Fibroblast of villous mesenchyme (primary cell): ENCODE measurements at places on chromosomes 3 and 15.
A peak's percentile ranks its signal among the peaks of the same experiment; 100 is the strongest.

- no peak for DNase-seq
Observed at GRCh38 chr3:105785803-105786202, 83.0 kb downstream of the CBLB start.

GRCh38 chr3:194814878-194815357 is 129.2 kb downstream of the FAM43A start:
- DNase-seq: no peak

DNA sequence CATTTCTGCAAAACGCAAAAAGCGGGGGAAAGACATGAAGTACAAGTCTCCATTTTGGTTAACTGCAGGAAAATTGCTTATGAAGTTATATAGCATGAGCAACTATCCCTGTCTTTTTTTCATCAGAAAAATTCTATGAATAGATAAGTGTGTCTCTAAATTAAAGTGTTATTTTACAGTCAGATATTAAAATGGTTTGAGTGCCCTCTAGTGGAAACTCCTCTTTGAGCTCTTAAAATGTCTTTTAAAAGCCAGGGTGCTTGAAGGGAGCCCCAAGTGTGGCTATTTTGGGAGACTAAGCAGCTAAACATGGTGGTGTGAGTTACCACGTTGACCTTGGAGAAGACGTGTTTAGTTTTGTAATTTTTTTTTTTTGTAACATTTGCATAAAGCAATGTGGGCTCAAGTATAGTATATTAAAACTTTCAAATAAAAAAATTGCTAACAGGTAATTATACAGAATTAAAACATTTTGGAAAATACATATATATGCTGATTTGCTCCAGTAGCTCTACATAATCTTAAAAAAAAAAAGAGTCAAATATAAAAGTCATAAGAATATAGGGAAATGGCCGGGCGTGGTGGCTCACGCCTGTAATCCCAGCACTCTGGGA is 77.2 kb downstream of the PPP2R3A start:
- peak; percentile 72 for DNase-seq

- DNase-seq: peak; percentile 49
Observed at GRCh38 chr3:196274585-196274984, 12.9 kb downstream of the PCYT1A start.

GRCh38 chr15:80643431-80643951 is 51.6 kb upstream of the ABHD17C start:
- peak; percentile 76 for DNase-seq
